GM13977 (cell line): ENCODE measurements at places on chromosomes 12 and 14.
A peak's percentile ranks its signal among the peaks of the same experiment; 100 is the strongest.

DNA sequence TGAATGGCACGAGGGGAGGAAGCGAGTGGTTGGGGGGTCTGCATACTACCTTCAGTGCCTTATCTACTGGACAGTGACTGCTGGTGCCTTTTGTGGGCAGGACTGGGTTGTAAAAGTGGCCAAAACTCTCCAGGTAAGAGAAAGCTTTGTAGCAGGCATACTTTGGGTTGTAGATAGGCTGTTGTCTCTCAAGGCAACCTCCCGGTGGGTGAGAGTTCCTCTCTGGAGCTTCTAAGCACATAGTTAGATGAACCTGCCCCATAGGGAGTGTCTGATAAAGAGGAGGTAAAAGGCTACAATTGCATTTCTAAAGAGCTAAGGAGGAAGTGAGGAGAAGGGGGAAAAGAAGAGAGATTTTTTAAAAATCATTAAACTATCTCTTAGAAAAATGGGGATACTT lies 4.2 kb upstream of the DAD1 start:
- DNase-seq, result no peak

DNA sequence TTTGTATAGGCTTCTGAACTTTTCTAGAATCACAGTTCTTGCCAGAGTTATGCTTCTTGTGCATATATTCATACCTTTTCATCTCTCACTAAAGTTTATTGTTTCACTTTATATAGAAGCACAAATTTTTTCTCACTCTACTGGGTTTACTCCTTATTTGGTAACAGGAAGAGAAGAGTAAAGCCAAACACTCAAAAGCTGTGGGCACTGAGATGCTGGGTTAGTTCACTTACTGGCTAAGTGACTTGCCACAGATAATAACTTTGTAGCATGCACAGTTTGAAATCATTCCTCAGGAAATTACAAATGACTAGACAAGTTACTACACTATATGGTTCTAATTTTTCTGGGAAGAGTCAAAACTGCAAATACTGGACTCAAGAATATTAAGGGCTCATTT lies 7.8 kb downstream of the HIGD1C start:
- DNase-seq, result no peak

DNA sequence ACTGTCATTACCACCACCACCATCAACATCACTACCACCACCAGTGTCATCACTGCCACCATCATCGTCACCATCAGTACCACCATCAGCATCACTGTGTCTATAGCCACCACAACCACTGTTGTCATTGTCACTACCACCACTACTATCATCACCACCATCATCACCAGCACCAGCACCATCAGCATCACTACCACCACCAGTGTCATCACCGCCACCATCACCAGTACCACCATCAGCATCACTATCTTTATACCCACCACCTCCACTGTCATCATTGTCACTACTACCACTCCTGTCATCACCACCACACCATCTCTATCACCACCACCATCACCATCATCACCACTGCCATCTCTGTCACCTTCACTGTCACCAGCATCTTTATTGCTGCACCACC lies 60.6 kb downstream of the BEGAIN start:
- DNase-seq, result no peak

- no peak for DNase-seq
Measured at GRCh38 chr14:76814726-76815645, 2.3 kb upstream of the ANGEL1 start.

GRCh38 chr14:61561657-61562276 lies 133.5 kb upstream of the HIF1A start:
- no peak for DNase-seq

GRCh38 chr12:79058342-79058741 lies 193.8 kb downstream of the SYT1 start:
- no peak for DNase-seq

- no peak for DNase-seq
Measured at GRCh38 chr12:130119241-130119861, 42.9 kb upstream of the FZD10 start.

DNA sequence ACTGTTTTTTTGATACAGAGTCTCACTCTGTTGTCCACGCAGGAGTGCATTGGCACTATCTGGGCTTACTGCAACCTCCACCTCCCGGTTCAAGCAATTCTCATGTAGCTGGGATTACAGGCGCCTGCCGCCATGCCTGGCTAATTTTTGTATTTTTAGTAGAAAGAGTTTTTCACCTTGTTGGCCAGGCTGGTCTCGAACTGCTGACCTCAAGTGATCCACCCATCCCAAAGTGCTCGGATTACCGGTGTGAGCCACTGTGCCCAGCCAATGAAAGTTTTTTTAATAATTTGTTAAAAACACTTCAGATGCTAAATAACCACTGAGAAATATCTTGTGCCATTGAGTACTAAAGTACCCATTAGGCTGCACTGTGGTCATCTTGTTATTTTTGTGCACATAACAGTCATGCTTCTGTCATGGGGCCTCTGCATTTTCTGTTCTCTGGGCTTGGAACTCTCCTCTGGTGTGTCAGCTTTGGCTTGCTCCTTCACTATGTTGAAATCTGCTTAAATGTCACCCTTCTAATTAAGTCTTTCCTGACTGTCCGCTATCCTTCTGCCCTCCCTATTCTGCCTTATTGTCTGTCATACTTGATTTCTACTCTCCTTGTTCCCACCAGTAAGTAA lies 105.1 kb downstream of the KTN1 start:
- DNase-seq, result no peak

DNA sequence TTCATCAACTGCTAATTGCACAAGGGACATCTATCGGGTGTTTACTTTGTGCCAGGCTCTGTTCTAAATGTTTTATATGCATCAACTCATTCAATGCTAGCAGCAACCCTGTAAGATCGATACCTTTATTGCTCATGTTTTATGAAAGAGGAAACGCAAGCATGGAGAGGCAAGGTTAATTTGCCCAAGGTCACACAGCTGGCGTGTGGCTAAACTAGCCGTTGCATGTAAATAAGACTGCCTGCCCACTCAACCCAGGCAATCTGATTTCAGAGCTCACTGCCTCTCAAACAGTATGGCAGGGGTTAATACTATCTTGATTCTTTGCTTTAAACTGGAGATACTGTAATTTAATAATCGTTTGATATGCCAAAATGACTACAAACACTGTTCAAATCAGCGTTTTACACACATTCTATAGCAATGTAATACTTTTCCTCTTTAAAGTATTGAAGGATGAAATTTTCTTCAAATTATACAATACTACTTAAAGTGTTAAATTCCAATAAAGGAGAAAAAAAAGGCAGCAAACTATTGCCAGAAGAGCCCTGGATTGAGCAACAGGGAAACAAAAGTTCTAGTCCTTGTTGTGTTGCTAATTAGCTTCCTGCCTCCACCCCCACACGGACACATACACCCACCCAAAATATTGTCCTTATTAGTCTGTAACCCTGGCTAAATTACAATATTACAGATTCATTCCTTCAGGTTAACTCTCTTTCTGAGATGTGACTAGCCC lies 39.1 kb upstream of the DHRS7 start:
- DNase-seq, result no peak

DNA sequence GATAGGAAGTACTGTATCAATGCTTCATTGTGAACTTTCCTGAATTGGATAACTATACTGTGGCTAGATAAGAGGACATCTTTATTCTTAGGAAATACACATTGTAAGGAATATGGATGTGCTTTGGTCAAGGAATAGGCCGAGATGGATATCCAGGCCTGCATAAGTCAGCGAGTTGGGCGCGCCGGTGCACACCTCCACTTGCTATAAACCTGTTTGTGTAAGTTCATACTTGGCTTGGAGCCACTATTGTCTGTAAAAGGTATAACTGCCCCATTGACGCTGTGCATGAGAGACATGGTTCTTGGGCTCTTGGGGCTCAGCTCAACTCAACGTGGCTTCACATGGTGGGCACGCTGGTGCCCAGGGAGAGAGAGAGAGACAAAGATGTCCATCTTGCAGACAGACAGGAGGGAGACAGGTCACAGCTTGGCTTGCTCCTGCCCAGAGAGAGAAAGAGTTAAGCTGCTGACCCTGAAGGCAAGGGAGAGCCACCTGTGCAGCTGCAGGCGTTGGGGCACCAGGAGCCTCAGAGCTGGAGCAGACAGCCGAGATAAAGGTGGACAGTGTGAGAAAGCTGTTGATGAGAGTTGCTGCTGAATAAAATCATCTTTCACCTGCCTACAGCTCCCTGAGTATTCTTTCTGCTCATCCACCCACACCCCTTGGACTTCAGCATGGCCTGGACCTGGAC lies 34.1 kb upstream of the COCH start:
- no peak for DNase-seq

- no peak for DNase-seq
Measured at GRCh38 chr12:65279369-65280112, 1.1 kb downstream of the MSRB3 start.

GRCh38 chr12:132544080-132544397 lies 54.1 kb downstream of the FBRSL1 start:
- no peak for DNase-seq

GRCh38 chr12:49536526-49537071 lies 2.2 kb upstream of the KCNH3 start:
- DNase-seq, result no peak

DNA sequence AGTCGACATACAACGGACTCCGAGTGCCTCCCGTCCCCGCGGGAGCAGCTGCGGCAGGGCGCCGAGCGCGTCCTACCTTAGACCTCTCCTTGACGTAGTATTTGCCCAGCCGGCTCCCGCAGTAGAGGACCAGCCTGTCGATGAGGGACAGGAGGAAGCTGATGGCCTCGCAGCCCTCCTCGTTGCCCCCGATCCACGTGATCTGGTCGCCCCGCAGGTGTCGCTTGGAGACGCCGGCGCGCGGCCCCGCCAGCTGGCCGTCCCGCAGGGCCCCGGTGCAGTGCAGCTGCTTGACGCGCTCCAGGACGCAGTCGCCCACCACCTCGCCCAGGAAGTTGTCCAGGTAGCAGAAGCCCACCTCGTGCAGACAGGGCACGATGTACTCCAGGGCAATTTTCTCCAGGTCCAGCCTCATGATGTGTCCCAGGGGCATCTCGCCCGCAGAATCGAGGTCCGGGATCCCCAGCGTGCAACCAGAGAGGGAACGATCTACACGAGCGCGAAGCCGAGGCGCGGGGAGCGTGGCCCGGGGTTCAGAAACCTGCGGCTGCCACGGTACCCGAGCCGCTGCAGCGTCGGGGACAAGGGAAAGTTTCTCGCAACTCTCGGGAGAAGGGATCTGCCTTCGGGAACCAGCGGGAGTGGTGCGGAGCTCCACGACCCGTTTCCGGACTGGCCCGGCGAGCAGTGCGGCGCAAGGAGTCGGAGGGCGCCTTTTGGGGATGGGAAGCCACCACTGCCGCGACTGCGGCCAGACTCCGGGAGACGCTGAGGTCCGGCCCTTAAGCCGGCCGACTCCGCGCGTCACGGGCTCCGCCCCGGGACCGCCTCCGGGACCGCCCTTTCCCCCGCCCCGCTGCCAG lies at the start of gene EGLN3:
Gene EGLN3, minus strand, starts transcription at position 755 of the 863 bp plus-strand sequence. Its CDS starts 322 bp downstream, at position 433.
- peak; percentile 74 for DNase-seq

- DNase-seq, result no peak
Measured at GRCh38 chr14:68404652-68405183, 388.1 kb downstream of the ZFP36L1 start.

- DNase-seq, result peak; percentile 77
Measured at GRCh38 chr12:132084621-132085290, 59.4 kb downstream of the DDX51 start.

DNA sequence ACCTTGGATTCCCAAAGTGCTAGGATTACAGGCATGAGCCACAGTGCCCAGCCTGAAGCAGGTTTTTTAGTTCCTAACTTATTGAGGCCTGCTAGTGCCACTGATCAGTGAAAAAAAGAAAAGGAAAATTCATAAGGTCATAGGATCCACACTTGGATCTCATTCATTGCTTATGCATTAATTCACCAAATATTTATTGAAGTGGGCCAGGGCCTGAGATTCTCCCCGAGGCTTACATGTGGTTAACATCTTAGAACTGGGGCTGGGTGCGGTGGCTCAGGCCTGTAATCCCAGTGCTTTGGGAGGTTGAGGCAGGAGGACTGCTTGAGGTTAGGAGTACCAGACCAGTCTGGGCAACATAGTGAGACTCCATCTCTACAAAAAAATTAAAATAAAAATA lies 29.5 kb upstream of the MAP1LC3B2 start:
- DNase-seq, result no peak
